ENCODE measurements at places on chromosomes 2 and 18. TPM values are rescaled to one million over a fixed set of nuclear protein-coding genes. Genes with fewer than 3 reads are reported as not detected.

- DNase-seq, result no peak
These were observed 966 bp upstream of the NOSTRIN start for GRCh38 chr2:168801471-168801870.

- peak; percentile 62 for DNase-seq
These were observed 156.7 kb downstream of the ARHGAP28 start for GRCh38 chr18:6885992-6886796.

DNA sequence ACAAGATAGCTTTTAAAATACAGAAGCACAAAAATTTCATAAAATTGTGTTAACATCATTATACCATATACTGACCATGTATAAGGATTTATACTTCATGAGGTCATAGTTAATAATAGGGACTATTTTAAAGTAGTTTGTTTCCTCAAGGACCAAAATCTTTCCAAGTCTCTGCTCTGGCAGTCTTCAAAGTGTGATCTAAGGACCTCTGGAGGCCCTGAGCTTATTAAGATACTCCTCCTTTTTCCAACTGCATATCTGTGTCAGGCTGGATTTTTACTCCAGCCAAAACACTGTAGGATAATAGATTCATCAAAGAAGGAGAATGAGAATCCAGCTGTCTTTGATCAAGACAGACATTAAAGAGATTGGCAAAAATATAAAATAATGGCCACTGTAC, 1.7 kb upstream of the SCYGR2 start:
- DNase-seq, result no peak

DNA sequence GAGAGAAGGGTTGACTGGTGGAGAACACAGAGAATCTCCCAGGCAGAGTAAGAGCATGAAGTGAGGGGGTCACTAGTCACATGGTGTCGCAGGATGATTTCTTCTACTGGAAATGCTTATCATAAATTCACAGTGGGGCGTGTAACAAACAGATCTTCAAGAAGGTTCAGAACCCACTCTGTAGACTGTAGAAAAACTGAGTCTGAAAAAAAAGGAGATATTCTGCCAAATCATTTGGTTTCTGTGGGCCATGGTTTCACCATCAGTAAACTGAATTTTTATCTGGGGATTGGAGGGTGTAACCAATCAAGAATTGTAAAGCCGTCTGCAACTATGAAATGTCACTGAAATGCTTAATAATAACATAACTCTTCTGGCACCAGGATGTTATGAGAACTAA, 15.0 kb downstream of the TPGS2 start:
- no peak for DNase-seq

DNA sequence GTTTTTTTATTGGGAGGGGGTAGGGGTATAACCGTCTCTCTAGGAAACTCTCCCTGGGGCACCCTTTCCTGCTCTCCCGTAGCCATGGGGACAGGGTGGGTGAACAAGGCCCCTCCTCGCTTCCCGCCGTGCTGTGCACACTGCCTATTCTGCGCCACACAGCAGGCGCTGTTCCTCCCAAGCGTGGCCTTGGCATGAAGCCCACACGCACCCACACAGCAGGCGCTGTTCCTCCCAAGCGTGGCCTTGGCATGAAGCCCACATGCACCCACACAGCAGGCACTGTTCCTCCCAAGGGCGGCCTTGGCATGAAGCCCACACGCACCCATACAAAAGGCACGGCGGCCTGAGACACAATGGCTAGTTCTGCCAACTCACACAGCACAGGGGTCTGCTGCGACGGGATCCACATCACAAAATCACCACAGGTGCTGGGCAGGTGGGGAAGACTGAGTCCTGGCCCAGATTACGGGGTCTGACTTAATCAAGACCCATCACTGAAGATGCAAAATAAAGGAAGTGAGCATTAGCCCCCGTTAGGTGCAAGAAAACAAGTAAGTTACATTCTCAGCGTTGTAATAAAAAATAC, 46.6 kb upstream of the TPO start:
- DNase-seq, result no peak

GRCh38 chr2:227436436-227437174, 35.4 kb upstream of the AGFG1 start:
- DNase-seq, result no peak

- peak; percentile 38 for DNase-seq
These were observed 33.9 kb downstream of the RAB31 start for GRCh38 chr18:9741793-9742523.

- no peak for DNase-seq
These were observed 16.5 kb downstream of the PTPN2 start for GRCh38 chr18:12867441-12868123.

DNA sequence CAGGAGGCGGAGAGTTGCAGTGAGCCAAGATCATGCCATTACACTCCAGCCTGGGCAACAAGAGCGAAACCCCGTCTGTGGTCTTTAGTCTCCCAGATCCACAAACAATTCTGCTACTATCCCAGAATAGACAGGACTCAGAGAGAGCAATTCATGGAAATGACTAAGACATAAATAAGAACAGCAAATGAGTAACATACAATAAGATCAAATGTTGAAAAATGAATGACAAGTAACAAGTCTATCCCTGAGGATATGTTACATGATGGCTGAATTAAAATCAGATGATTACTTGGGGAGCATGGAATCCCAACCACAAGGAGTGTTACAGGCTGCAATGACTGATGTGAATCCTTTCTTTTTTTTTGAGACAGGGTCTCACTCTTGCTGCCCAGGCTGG, 10.3 kb downstream of the ARL5A start:
- peak; percentile 41 for DNase-seq

DNA sequence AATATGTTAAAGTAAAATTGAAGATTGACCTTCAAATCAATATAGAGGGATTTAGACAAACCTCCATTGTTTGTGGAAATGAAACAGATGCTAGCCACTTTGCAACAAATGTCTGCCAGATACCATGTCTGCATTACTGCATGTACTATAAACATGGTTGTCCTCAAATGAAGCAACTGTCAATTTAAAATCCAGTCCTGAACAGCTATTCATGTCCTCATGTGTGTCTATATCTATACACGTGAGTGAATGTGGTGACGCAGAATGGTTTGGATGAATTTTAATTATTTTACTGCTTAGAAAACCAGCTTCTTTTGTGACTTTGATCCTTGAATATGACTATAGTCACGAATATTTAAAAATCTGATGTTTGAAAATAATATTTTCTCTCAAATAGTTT, 71.5 kb downstream of the NYAP2 start:
- DNase-seq, result no peak

GRCh38 chr18:31677592-31677991, 6.8 kb downstream of the B4GALT6 start:
- no peak for DNase-seq

GRCh38 chr2:241759067-241759807, 17.4 kb upstream of the GAL3ST2 start:
- no peak for DNase-seq

- no peak for DNase-seq
These were observed 806 bp downstream of the RFX8 start for GRCh38 chr2:101473911-101474701.

DNA sequence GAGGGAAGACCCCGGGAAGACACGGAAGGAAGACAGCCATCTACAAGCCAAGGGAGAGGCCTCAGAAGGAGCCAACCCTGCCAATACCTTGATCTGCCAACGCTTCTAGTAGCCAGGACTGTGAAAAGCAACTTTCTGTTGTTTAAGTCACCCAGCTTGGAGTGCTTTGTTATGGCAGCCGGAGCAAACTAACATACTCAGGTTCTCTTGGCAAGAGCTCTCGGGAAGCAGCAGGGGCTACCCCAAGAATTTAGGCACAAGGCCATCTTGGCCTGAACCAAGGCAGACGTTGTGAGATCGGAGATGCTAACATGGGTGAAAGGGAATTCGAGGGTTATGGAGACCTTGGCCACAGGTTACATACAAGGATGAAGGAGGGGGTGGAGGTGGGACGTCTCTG, 78.6 kb upstream of the KLHL29 start:
- no peak for DNase-seq

- DNase-seq, result no peak
These were observed 90.8 kb downstream of the TTN start for GRCh38 chr2:178716394-178716793.

GRCh38 chr2:82852787-82853186, 1606.3 kb downstream of the SUCLG1 start:
- DNase-seq, result no peak

- peak; percentile 83 for DNase-seq
These were observed 355.6 kb downstream of the PAX3 start for GRCh38 chr2:221943076-221943810.

DNA sequence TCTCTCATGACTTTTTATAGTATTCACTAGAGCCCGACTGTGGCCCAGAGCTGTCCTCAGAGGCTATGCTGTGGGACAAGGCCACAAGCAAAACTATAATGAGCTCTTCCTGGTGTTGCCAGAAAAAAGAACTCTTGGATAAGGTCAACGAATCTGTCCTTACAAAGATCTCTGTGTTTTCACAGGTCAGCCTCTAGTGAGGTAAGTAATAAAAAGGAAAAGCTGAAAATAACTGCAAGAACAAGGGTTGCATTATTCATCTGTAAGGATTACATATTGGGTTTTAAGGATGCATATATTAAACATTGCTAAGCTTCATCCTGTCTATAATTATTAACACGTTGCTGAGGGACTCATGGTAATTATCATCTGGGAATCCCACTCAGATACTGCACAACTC, 62.8 kb upstream of the ATL2 start:
- DNase-seq, result no peak

GRCh38 chr2:150465703-150466569, 21.5 kb downstream of the RND3 start:
- DNase-seq, result peak; percentile 47

DNA sequence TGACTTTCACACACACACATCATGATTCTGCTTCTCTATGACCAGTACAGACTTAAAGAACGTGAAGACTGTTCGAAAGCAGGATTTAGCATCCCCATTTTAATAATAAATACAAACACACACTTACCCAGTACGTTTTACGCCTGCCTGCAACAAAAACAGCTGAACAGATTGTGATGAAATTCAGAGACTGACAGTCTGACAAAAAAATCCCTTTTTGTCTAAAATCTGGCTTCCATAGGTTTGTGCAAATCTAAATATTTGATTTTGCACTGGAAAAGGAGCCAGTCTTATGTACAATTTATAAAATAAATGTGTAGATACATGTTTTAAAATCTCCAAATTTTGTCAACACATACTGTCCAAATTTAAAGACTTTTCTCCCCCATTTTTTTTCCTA, 630.7 kb downstream of the ZEB2 start:
- DNase-seq, result no peak

Gene PLB1
- total RNA-seq, result 0.80 TPM

Gene SAG
- total RNA-seq, result not detected

Gene DLX2
- not detected for total RNA-seq

Gene VAMP5
- 186 TPM for total RNA-seq

Gene PROKR1
- not detected for total RNA-seq

Gene CACNB4
- 0.30 TPM for total RNA-seq

Gene CREG2
- 0.88 TPM for total RNA-seq

Gene SLC35F6
- 36.6 TPM for total RNA-seq

Gene REG3G
- total RNA-seq, result not detected

Gene SLC19A3
- not detected for total RNA-seq

Gene LYPD6B
- total RNA-seq, result not detected

Gene HS6ST1
- total RNA-seq, result 15.4 TPM

Gene KIF5C
- total RNA-seq, result 0.21 TPM

Measured in endothelial cell of umbilical vein (primary cell).